ENCODE measurements at places on chromosomes 6 and 20. TPM values are rescaled to one million over a fixed set of nuclear protein-coding genes. Genes with fewer than 3 reads are reported as not detected.

ZNF337 gene
- polyA plus RNA-seq = 50.0 TPM

ZNF391 gene
- 18.0 TPM for polyA plus RNA-seq

SIRPA gene
- polyA plus RNA-seq = 11.5 TPM

APCDD1L gene
- 0.09 TPM for polyA plus RNA-seq

GRCh38 chr20:13447385-13448180 is 191.1 kb downstream of the TASP1 start:
- H3K4me3 ChIP-seq = no peak overlapping the region
- H3K4me1 ChIP-seq = no peaks in the 10 kb centered on the region
- H3K36me3 ChIP-seq = no peaks in the 10 kb centered on the region
- no peaks in the 10 kb centered on the region for H3K27me3 ChIP-seq
- no peak for DNase-seq

GRCh38 chr6:26599591-26599990 is 2.8 kb downstream of the ABT1 start:
- no peak overlapping the region for H3K4me3 ChIP-seq
- H3K27ac ChIP-seq = no peak overlapping the region
- peaks cover 7% of the 10 kb centered on the region for H3K27me3 ChIP-seq
- H3K4me1 ChIP-seq = peaks cover 5% of the 10 kb centered on the region
- no peaks in the 10 kb centered on the region for H3K36me3 ChIP-seq

- H3K4me3 ChIP-seq = no peak overlapping the region
- no peak overlapping the region for H3K27ac ChIP-seq
- H3K4me1 ChIP-seq = no peaks in the 10 kb centered on the region
- H3K27me3 ChIP-seq = no peaks in the 10 kb centered on the region
- DNase-seq = no peak
Measured at GRCh38 chr6:99151634-99152346, 197.7 kb downstream of the FAXC start.

DNA sequence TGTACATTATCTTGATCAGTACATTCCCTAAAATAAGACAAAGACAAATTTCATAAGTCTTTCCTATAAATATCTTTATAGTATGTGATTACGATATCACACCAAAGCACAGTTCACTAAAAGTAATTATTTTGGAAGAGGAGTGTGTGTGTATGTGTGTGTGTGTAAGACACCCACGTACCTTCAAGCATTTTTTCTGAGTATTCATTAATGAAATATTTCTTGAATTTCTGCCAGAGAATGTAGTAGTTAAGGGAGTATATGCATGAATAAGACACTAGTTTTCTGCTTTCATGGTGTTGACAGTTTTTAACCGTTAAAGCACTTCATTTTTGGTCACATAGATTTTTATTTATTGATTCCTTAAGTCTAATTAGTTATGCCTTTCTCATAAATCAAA is 36.8 kb downstream of the MANEA start:
- no peaks in the 10 kb centered on the region for H3K4me1 ChIP-seq
- H3K4me3 ChIP-seq = no peak overlapping the region
- DNase-seq = no peak
- H3K27me3 ChIP-seq = no peaks in the 10 kb centered on the region

DNA sequence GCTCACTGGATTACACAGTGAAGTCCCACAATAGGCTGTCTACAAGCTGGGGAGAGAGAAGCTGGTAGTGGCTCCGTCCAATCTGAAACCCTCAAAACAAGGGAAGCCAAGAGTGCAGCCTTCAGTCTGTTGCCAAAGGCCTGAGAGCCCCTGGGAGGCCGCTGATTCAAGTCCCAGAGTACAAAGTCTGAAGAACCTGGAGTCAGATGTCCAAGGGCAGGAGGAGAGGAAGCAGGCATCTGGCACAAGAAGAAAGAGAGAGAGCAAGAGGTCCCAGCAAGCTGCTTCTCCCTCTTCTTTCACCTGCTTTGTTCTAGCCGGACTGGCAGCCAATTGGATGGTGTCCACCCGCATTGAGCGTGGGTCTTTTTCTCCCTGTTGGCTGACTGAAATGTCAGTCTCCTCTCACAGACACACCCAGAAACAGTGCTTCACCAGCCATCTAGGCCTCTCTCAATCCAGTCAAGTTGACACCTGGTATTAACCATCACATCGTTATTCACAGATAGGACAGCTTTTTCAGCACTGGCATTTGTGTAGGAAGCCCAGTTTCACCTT is 51.2 kb downstream of the CRYBG1 start:
- H3K36me3 ChIP-seq = no peaks in the 10 kb centered on the region
- H3K27me3 ChIP-seq = no peaks in the 10 kb centered on the region
- H3K4me3 ChIP-seq = no peak overlapping the region
- no peak overlapping the region for H3K27ac ChIP-seq

DNA sequence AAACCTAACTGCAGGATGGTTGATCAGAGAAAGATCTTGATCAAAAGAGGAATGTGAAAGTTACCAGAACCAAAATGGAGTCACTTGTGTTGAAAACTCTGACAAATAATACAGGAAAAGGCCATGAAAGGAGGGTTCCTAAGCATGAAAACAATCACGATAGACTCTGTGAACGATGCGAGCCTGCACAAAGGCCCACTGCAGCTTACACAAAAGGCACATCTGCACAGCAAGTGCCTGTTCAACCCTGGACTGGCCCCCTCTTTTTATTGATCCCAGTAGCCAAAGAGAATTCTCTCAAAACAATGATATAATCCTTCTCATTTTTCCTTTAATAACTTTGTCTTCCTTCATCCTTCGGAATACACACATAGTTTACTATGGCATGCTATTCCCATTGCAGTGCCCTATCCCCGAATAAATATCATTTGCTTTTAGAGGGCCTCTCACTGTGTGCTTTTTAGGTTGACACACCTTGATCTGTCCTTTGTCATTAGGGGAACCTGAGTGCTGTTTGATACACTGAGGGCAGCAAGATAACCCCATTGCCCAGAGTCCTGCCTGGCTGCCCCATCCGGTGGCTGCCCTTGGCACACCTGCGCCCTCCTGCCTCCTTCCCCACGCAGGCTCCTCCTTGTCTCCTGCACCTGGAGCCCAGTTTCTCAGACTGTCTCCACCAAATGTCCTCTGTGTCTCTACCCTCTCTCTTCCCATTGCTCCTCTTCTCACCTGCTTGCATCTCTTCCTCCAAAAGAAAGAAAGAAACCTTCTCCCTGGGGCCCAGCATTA is 98.3 kb upstream of the FRMD1 start:
- DNase-seq = no peak
- no peaks in the 10 kb centered on the region for H3K4me1 ChIP-seq
- H3K27me3 ChIP-seq = no peaks in the 10 kb centered on the region
- H3K36me3 ChIP-seq = no peaks in the 10 kb centered on the region
- H3K4me3 ChIP-seq = no peak overlapping the region
- H3K27ac ChIP-seq = no peak overlapping the region

GRCh38 chr20:32332614-32333013 is 25.5 kb upstream of the ASXL1 start:
- H3K27ac ChIP-seq = peak overlapping the region; percentile 28
- DNase-seq = no peak
- no peak overlapping the region for H3K4me3 ChIP-seq
- H3K27me3 ChIP-seq = no peaks in the 10 kb centered on the region
- H3K4me1 ChIP-seq = peaks cover 12% of the 10 kb centered on the region
